ENCODE measurements at places on chromosomes 12 and 14. TPM values are rescaled to one million over a fixed set of nuclear protein-coding genes. Genes with fewer than 3 reads are reported as not detected.

SCAF11 gene
- total RNA-seq = 129 TPM

DNA sequence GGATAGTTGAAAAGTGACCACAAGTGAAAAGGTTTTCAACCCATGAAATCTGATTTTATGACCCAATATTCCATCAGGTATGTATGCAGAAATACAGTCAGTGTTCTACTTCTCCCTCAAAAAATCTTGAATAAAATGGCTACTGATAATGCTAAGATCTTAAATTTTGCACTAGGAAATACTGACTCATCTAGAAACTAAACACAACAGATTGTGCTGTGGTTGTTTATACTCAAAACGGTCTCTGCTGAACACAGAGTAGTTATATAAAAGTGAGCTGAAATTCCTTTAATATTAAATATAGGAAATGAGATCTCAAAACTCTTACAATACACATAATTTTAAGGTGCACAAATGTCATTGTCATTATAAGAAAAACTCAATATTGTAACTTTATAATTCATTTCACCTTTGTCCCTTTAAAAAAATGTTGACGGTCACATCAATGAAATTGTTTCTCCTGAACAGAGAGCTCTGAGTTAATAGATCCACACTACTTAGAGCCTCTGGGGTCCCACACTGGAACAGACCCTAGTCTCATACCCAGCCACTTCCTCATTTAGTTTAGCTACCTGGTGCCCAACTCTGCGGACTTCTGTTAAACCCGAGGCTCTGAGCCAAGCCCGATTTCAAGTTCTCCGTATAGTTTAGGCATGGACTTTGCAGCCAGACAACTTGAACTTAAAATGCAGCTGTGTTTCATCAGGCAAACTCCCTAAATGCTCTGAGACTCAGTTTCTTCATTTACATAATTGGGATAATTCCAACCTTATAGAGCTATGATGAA, 9.3 kb downstream of the COCH start:
- no peaks in the 10 kb centered on the region for H3K27me3 ChIP-seq
- no peaks in the 10 kb centered on the region for H3K4me1 ChIP-seq
- DNase-seq = no peak
- no peak overlapping the region for H3K27ac ChIP-seq
- H3K36me3 ChIP-seq = no peaks in the 10 kb centered on the region

- no peaks in the 10 kb centered on the region for H3K4me1 ChIP-seq
- no peak overlapping the region for H3K27ac ChIP-seq
- no peaks in the 10 kb centered on the region for H3K27me3 ChIP-seq
Observed at GRCh38 chr14:105939810-105940508, 413.6 kb downstream of the TMEM121 start.

OR6C2 gene
- not detected for total RNA-seq

GRCh38 chr12:124006085-124006845, 33.2 kb downstream of the ZNF664 start:
- no peak overlapping the region for H3K4me3 ChIP-seq
- no peaks in the 10 kb centered on the region for H3K27me3 ChIP-seq
- peaks cover 22% of the 10 kb centered on the region for H3K36me3 ChIP-seq
- H3K27ac ChIP-seq = no peak overlapping the region

GRCh38 chr14:87059060-87059839, 933.7 kb downstream of the GALC start:
- no peak for DNase-seq
- no peaks in the 10 kb centered on the region for H3K4me1 ChIP-seq
- H3K36me3 ChIP-seq = no peaks in the 10 kb centered on the region
- H3K27ac ChIP-seq = no peak overlapping the region

MRPL42 gene
- total RNA-seq = 66.7 TPM

TMCC3 gene
- total RNA-seq = 14.7 TPM

TMTC2 gene
- 32.9 TPM for total RNA-seq

RFX4 gene
- not detected for total RNA-seq

DNA sequence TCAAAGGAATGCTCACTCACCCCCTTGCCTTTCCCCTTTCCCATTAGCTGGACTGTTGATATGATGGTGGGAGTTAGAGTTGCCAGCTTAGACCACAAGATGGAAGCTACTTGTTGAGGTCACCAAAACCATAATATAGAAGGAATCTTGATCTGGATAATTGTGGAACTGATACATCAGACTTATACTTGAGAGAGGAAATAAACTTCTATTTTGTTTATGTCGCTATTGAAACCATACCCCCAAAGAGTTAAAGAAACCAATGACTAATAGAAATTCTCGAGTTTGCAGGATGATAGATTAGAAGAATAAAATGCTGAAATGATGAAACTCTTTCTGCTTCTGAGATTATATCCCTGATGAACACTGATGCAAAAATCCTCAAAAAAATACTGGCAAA, 37.9 kb downstream of the TDG start:
- no peaks in the 10 kb centered on the region for H3K36me3 ChIP-seq
- DNase-seq = no peak
- no peaks in the 10 kb centered on the region for H3K4me1 ChIP-seq
- H3K27me3 ChIP-seq = no peaks in the 10 kb centered on the region
- H3K27ac ChIP-seq = no peak overlapping the region

CFAP54 gene
- 6.6 TPM for total RNA-seq

FAM222A gene
- total RNA-seq = 3.7 TPM

SMIM41 gene
- total RNA-seq = 0.31 TPM

IAPP gene
- not detected for total RNA-seq

EID3 gene
- total RNA-seq = 5.0 TPM

GPR135 gene
- 3.0 TPM for total RNA-seq

ARHGAP9 gene
- total RNA-seq = 18.1 TPM

- H3K36me3 ChIP-seq = no peaks in the 10 kb centered on the region
- no peaks in the 10 kb centered on the region for H3K27me3 ChIP-seq
- H3K27ac ChIP-seq = no peak overlapping the region
- no peak overlapping the region for H3K4me3 ChIP-seq
Observed at GRCh38 chr12:46546634-46547273, 174.2 kb upstream of the SLC38A2 start.

Data from kidney (tissue), 22 donors.